Stimulated activated CD8-positive, alpha-beta memory T cell treated with anti-CD3 and anti-CD28 coated beads, Interleukin-4, amount 100 ng/mL, for 48 hours (primary cell): ENCODE measurements at places on chromosomes 3 and 15.

DNA sequence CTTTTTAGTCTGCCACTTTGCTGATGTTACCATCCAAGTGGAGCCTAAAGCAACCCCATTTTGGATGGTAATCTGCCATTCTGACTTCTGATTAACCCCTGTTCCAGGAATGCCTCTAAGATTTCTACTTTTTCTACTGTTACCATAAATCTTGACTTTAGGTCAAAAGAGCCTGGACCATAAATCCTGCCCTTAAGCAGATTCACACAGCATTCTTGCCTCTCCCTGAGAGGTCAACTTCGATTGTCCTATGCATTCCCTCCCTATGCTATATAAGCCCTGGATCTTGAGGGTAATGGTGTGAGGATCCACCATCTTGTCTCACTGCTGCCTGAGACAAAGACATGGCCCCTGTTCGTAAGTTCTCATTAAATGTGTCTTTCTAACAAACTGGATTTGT, 177.3 kb downstream of the GABRB3 start:
- DNase-seq: no peak

- no peak for DNase-seq
Measured at GRCh38 chr3:134332344-134332743, 41.9 kb downstream of the AMOTL2 start.

DNA sequence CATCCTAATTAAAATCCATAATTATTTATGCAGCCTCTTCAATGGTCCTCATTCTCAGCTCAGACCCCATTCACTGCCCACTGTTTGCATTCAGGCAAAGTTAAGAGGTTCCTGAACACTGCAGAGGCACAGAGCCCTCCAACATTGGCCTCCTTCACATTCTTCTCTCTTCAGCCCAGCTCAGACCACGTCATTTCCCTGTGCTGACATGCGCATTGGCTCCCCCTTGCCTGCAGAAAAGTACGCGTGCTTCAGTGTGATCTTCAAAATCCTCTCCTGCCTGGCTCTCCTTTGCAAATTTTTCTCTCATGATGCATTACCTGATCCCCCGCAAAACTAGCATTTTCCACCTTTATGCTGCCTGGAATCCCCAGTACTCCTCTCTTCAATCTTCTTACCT, 552.3 kb downstream of the NTRK3 start:
- DNase-seq: no peak

- DNase-seq: no peak
Measured at GRCh38 chr15:78110916-78111475, 18.6 kb downstream of the SH2D7 start.

DNA sequence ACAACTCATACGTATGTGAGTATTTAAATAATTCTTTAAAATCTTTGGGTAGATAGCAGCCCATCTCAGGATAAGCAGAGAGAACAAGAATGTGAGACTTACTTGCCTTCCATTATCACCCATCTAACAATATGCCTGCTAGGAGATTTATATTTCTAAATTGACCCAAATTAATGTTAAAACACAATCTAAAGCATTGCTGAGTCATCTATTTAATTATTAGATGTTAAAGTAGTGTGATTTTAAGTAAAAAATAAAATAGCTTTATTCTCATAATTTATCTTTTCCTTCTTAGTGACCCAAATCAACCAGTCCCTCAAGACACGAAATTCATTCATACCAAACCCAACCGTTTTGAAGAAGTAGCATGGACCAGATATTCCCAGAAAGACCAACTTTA, 578.9 kb upstream of the NAALADL2 start:
- DNase-seq: no peak

- DNase-seq: no peak
Measured at GRCh38 chr15:49570174-49570573, 50.4 kb downstream of the FAM227B start.

- DNase-seq: no peak
Measured at GRCh38 chr3:114874522-114874971, 272.5 kb downstream of the ZBTB20 start.

DNA sequence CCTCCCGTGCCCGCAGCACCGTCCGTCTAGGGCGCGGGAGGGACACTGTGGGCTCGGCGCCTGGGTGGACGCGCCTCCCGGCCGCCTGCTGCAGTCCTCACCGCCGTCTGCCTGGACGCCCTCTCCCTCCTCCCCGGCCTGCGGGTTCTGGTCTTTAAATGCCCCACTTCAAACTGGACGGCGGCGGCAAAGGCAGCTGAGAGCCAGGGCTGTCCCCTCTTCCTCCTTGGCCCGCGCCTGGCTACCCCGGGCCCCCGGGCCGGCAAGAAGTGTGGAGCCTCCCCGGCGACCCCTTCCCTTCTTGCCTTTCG, 426 bp downstream of the CBLB start:
- DNase-seq: peak; percentile 48

DNA sequence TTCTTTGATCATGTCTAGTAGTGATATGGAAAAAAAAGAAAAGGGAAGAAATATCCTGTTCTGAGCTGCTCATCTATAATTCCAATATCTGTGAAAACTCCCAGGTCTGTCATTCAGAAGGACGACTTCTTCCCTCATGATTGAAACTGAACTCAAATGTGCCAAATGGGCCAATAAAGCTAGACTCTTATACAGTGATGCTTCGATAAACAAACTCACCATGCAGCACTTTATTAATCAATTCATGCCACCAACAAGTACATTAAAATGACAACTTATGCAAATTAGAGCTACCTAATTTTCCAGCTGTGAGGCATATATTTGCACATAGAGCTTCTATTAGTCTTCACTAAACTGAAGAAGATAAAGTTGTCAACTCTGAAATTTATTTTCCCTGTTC, 15.6 kb upstream of the MYH15 start:
- DNase-seq: no peak

DNA sequence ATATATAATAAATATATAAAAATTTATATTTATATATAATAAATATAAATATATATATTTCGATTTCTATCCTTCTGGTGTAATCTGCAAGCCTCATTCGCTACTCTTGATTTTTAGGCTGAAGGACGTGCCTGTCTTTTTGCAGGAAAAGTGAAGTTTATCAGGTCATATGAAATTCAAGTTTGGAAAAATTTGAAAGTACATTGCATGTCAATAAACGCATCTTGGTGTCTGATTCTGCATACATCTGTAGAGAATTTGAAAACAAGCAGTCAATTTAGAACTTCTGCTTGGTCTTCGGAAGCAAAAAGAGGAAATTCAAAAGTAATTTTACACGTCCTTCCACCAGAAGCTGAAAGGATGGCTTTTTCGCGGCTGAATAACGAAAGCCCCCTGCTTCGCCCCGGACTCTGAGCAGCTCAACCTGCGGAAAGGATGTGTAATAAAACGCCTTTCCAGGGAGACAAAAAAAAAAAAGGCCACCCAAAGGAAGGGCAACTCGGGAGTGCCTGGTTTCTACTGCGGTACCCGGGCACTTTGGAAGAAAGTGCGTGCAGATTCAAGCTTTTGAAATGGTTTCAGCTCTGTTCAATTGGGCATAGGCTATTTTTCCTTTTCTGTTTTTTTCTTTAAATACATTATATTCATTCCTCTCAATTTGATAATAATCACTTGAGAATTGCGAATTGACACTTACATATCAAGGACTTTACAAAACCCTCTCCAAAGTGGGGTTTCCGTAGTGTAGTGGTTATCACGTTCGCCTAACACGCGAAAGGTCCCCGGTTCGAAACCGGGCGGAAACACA, 1.5 kb upstream of the MYNN start:
- peak; percentile 69 for DNase-seq

- no peak for DNase-seq
Measured at GRCh38 chr3:58557491-58557890, 19.7 kb downstream of the FAM107A start.

GRCh38 chr3:182713743-182714517, 79.4 kb upstream of the ATP11B start:
- no peak for DNase-seq

GRCh38 chr3:115325539-115325938, 178.5 kb upstream of the ZBTB20 start:
- no peak for DNase-seq

DNA sequence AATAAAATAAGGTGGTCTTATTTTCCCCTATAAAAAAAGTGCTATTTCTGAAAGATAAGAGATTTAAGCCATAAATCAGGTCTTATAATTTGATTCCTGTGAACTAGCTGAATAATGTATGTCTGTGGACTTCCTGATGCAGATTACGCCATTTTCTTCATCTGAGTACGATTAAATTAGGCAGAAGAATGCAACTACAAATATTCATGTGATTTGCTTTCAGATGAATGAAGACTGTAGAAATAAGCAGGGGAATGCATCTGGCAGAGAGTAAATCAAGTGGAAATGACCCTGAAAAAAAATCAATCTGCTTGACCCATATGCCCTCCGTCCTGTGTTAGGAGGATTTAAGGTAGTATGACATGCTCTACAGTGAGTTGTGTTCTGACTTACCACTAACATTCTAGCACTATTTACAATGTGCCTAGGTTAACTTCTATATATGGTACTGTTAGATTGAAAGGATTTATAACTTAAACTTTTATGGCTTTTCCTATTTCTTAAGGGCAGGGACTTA, 14.7 kb downstream of the BNIP2 start:
- DNase-seq: no peak

DNA sequence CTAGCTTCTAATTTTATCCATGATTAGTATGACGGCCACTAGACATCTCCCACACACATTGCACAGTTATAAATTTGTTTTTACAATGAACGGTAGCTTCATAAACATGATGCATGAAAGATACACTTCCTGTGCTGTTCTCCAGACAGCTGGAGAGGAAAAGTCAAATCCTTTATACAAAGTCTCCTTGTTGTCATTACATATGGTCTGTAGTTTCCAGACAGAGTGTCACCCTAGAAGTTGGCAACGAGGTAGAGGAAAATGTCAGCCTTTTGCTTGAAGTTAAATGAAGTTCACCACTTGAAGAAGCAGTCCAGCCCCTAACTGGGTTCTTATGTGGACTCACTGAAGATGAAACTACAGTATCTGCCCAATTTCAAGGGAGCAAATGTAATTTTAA, 253.0 kb upstream of the P2RY1 start:
- DNase-seq: no peak

GRCh38 chr3:170942011-170942410, 33.6 kb upstream of the EIF5A2 start:
- DNase-seq: no peak

GRCh38 chr3:137026701-137027100, 68.9 kb downstream of the IL20RB start:
- DNase-seq: no peak
